DMS79 treated with DMSO at 0.1 percent for 48 hours (cell line): ENCODE measurements at places on chromosomes 1 and 21.

DNA sequence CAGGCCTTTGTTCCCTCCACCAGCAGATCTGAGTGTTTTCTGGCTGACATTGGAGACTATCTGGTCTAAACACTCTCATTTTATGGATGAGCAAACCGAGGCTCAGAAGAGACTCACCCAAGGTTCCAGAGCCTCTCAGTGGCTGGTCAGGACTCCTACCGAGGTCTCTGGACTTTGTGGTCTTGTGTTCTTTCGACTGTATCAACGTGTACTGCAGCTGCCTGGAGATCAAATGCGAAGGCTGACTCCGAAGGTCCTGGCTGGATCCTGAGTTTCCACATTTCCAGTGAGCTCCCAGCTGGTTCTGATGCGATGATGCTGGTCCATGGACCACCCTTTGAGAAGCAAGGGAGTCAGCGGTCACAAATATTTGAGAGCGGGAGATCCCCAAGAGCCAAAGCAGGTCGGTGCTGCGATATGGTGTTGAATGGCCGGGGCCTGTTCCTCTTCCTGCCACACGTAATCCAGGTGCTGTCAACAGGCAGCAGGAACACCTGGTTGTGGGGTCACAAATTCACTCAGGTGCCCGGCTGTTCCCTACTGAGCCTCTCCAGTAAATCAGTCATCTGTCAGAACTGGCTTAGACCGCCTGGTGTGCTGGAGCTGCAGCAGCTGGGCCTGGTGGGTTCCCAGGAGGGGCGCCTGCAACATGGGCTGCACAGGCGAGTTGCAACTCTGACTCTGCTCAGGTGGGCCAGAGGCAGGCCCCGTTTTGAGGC, 94.8 kb upstream of the USP24 start:
- DNase-seq = no peak

- no peak for DNase-seq
Measured at GRCh38 chr1:209404577-209404976, 178.9 kb upstream of the CAMK1G start.

DNA sequence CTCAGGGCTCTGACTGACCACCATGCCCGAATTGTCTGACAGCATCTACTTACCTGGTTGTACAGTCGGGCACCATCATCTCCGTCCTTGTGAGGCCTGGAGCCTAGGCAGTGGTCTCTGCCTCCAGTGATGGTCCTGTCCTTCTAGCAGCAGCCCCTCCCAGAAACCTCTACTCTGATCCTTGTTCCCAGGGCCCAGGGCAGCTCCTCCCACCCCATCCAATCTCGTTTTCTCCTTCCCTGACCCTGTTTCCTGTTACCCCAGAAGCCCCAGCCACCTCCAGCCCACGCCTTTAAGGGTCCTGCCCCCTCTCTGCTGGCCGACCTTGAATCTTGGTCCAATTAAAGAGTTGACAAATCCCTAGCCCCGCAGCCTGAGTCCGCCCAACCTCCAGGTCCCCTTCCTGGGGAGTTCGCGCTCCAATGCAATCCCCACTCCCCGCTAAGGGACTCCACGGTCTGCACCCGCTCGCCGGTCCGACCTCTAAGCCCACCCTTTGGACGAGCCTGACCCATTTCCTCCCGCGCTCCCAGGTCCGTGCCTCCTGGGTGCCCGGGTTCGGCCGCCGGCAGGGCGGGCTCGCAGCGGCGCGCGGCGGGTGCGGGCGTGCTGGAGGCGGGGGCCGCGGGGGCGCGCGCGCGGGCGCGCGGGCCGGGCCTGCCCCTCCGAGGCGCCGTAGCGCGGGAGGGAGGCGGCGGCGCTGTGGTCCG, at the start of gene B4GALT2:
B4GALT2 (plus strand) TSS at position 660 of the 710 bp plus-strand sequence. CDS start 1,951 bp downstream, outside the sequence.
- peak; percentile 24 for DNase-seq

DNA sequence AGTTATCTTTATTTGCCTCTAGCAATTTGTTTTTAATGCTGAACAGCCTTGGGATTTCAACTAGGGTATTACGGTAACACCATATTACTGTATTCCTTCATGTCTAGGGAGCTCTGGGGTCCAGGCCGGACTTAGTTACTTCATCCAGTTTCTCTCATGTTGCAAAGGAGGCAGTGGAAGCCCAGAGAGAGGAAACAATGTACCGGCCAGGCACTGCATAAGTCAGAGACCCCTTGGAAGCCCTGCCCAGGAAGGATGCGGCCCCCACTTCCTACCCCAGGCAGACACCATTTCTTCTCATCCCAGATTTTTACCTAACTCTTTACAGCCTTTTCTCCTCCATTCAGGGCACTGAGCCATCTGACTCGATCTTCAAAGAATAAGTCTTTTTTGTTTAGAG, 32.5 kb downstream of the TRABD2B start:
- no peak for DNase-seq

- DNase-seq = no peak
Measured at GRCh38 chr1:153520818-153521476, 14.8 kb downstream of the S100A6 start.

DNA sequence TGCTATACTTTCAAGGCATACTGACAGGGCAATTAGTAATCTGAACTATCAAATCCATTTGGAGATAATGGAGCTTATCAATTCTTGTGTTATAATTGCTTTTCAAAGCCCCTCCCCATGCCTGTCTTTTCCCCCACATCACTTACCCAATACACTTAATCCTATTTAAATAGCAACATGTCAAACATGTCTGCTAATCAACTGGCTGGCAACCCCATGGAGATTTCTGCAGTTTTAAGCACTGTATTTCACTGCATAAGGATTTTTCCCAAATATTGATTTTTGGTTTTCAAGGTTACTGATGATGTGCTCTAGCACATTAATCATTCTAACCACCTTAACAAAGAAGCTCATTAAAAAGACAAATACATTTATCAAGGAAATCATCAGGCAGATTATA, 800.3 kb downstream of the PLA2G4A start:
- DNase-seq = no peak

DNA sequence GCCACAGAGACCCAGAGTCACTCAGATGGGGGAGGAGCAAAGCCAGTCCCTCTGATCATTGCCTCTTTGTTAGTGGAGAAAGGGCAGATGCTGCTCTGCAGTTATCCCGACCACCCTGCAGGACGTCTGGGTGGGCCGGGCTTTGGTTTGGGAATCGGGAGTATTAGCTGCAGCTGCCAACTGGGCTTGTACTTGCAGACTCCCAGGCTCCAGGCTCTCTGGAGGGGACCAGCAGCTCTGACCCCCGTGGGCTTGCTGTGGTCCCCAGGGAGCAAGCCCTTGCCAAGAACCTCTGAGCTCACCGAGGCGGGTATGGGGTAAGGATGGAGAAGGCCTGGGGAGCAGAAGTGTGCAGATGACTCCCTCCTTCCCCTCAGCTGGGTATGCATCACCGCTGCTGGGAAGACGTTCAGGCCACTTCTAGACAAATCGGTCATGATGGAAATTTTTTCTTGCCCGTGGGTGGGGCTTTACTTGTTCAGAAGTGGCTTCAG, 21.6 kb downstream of the MAPKAPK2 start:
- DNase-seq = peak; percentile 54

DNA sequence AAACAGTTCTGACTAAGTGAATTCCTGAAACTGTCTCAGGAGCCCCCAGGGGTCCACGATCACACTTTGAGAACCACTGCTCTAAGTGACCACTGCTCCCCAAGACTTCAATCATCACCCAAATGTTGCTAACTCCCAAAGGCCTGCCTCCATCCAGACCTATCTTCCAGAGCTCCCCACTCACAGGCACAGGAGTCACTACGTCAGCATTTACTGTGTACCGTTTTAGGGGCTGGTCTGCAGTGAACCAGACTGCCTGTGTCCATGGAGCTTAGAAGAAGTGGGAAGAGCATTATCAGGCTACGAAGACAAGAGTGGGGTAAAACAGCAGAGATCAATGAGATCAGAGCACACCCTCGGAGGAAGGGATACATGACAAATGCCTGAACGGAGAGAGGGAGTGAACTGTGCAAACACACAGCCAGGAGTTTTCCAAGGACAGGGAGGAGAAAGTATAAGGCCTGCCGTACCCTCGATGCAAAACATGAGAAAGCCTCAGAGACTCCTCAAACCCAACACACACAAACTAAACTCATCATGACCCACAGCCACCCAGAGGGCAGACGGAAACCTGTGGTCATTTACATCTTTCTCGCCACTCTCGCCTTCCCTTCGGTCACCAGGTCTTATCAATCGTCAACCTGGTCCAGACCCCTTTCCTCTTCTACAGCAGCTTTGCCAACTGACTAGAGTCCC, 10.1 kb downstream of the GNB1 start:
- no peak for DNase-seq

DNA sequence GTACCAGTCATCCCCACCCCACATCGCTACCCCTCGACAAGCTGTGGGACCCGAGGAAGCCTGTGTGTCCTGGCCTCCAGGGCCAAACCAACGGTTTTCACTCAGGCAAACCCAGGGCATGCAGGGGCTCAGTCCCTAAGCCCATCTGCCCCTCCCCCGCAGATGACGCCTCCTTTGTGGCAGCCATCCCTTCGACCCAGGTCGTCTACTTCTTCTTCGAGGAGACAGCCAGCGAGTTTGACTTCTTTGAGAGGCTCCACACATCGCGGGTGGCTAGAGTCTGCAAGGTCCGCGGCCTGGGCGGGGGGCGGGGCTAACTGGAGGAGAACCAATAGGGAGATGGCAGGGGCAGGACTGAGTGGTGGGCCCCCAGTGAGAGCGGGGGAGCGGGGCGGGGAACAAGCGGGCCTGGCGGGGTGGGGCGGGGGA, 7.4 kb downstream of the SEMA4A start:
- DNase-seq = peak; percentile 70

GRCh38 chr1:50605186-50605875, 182.1 kb upstream of the DMRTA2 start:
- peak; percentile 35 for DNase-seq

GRCh38 chr1:20511518-20512428, 3.8 kb upstream of the MUL1 start:
- DNase-seq = no peak

GRCh38 chr1:109793486-109794318, 30.0 kb upstream of the EPS8L3 start:
- DNase-seq = peak; percentile 79

DNA sequence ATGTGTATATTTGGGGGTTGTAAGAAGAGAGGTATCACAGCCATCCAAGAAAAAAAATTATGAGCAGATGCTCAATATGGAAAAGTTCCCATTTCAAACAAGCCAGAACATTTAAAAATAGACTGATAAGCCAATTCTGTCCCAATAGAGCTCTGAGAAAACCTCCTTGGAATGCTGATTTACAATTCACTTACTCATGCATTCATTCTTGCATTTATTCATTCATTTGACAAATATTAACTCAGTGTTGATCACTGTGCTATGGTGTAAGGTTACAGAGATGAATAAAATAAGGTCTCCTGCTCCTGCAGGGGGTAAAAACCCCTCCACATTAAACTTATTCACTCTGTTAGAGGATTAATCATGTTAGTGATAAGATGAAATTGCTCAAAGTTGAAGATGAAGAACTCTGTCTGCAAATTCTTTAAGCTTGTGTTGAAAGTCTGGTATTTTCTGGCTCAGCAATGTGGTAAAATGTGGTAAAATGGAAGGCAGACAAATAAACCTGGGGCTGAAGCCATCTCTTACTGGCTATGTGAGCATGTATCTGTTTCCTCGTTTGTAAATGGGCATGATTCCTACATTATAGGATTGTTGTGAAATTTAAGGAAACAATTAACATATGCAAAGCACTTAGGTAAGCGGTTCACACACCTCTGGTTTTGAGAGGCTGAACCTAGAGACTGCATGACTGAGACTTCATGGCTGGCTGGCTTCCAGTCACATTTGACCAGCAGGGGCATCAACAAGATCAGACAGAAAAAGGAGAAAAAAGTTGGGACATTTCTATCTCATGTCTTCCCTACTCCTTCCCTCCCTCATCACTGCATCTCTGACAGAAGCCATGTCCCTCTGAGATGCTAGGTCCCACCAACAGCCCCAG, 45.0 kb upstream of the DAB1 start:
- DNase-seq = no peak

DNA sequence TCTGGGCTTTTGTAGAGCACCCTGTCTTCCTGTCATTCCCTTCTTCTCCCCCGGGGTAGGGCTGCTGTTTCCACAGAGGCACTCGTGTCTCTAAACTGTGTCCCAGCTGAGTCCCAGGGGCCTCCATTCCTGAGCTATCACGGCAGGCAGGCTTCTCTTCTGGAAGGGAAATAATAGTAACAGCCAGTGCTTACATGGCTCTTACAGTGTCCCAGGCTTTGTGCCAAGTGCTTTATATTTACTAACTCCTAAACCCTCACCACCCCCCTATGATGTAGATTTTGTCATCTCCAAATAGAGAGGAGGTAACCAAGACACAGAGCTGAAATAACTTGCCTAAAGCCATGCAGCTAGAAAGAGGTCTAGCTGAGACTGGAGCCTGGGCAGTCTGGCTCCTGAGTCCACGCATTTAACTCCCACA, 1.4 kb upstream of the CELF3 start:
- DNase-seq = peak; percentile 25

GRCh38 chr1:20837554-20838192, 50.6 kb upstream of the HP1BP3 start:
- DNase-seq = no peak

- DNase-seq = peak; percentile 59
Measured at GRCh38 chr1:88684482-88685258, 597 bp downstream of the PKN2 start.

GRCh38 chr21:45655124-45655523, 11.6 kb downstream of the PCBP3 start:
- no peak for DNase-seq

DNA sequence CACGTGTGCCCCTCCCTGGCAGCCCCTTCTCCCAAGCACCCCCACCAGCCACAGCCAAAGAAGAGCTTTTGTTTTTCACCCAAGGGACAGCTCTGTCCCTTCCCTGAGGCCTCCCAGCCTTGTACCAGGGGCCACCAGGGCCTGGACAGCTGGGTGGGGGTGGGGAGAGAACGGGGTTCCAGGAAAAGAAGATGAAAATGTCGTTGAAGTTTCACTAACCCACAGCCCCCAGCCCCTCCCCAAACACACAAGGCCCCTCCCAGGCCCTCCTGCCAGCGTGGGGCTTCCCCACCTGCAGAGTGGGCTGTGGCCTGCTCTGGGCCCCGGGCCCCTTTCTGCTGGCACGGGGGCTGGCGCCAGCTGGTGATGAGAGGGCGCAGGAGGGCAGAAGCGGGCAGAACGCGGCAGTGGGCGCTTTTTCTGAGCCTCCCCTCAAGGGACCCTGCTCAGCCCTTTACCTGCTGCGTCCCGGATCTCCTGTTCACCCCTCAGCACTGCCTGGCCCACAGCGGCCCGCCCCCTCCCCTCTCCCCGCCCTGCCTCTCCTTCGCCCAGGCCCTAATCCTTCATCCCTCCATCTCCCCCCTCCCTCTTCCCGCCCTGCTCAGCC, 5.5 kb upstream of the ANKRD65 start:
- DNase-seq = no peak

GRCh38 chr21:40408561-40408960, 438.4 kb downstream of the DSCAM start:
- DNase-seq = no peak

- no peak for DNase-seq
Measured at GRCh38 chr1:203536980-203537455, 43.1 kb downstream of the OPTC start.
